Activated CD4-positive, alpha-beta T cell treated with anti-CD3 and anti-CD28 coated beads, Interleukin-2, amount 50 U/mL, for 24 hours (primary cell): ENCODE measurements at places on chromosomes 2 and 18.

- DNase-seq = no peak
These were observed 337.5 kb downstream of the GULP1 start for GRCh38 chr2:188628989-188629752.

DNA sequence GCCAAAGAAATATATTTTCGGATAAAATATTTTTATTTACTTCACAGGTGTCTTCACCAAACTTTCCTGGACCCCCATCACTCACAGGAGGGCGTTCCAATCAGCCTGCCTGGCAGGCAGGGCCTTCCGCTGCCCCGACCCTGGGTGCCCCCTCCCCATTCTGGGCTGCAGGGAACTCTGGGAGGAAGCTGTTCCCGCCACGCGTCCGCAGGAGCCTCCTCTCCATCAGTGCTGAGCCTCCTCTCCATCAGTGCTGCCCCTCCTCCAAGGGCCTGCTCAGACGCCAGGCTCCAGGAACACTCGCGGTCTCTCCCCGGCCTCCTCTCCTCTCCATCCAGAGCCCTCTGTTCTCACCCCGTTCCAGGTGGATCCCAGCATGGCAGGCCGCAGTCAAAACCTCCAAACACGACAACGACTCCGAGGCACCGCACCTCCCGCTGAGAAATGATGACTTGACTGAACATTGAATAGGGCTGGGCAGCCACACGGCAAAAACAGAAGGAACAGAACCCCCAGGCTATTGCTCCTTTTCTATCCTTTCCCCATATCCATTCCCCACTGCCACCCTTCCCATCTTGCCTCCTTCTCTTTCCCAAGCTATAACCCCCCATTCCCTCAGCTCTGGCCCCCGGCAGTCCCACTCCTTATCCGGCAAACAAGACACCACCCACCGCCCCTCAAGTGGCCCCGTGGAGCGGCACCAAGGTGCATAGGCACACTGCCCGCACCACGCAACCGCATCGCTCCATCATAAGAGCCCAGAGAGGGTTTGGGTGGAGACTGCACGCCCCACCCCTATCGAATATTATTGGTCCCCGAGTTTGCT lies 268.6 kb upstream of the RAB6C start:
- DNase-seq = no peak

DNA sequence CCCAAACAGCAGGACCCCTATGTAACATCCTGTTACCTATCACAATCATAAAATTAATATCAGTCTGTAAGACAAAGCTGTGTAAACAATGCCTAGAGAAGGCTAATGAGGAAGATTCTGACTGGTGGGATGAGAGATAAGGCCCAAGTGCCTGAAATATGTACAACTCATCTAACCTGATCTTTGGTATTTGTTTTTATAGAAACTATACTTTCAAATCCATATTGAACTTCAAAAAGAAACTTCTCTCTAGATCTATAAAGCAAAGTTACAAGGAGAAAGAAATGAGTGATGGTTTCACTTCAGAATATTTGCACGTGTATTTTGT lies 36.1 kb upstream of the ITGA4 start:
- no peak for DNase-seq

- no peak for DNase-seq
These were observed 231.7 kb downstream of the ARL6IP6 start for GRCh38 chr2:152950126-152950525.

DNA sequence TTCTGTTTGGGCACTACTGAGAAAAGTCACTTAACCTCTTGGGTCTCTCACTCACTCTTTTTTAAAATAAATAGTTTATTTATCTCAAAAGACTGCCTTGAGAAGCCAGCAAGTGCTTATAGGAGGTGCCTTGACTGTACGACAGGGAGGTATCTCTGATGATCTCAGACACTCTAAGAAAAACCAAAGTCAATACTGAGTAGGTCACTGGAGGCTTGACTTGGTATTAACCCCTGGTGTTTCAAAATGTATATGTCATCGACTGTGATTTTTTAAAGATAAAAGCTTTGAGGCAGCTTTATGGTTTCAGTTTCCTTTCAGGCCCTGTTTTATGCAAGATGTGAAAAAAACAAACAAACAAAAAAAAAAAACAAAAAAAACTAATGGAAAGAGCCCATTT lies 33.7 kb downstream of the MREG start:
- DNase-seq = no peak

DNA sequence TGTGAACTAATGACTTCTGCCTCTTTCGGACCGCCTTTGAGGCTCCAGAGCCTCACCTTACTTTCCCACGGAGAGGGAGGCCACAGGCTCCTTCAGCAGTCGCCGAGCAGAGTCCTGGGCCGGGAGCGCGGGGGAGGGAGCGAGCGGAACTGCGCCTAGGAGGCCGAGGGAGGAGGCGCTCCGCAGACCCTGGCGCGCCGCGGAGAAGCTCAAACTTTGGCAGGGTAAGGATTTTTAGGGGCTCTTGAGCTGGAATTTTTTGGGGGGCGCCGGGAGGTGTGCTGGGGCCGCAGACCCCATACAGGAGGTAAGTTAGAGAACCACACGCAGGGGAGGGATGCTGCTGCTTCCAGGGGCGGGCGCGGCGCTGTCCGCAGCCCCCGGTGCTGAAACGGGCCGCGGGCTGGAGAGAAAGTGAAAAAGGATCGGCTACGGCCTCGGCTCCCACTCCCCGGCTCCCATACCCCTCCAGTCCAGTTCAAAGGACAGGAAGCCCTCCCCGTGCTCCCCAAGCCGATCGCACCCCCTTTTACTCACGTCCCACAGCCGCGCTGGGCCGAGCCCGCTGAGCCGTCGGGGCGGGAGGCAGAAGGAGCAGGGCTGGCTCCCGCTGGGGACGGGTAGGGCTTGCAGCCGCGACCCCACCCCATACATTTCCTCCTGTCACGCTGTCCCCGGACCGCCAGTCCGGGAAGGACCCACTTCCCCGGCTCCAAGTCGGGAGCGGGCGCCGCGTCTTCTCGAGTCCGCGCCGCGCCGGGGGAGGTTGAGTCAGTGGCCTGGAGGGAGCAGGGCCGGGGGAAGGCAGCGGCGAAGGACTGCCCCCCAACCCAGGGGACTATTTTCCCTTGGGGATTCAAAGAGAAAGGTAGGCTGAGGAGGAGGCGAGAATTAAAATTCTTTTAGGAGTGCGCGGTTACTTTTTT lies at the start of gene CNGA3:
Gene CNGA3 (plus strand): TSS at position 146 of the 926 bp plus-strand sequence. CDS start 23,520 bp downstream, outside the sequence.
- no peak for DNase-seq
